ENCODE measurements at places on chromosomes 16 and 17.

- peak; percentile 81 for DNase-seq
Measured at GRCh38 chr16:1351582-1352362, at the start of the genes GNPTG and TSR3. Gene GNPTG (plus strand): TSS chr16:1351931. CDS start chr16:1351966, 35 bp downstream. Gene TSR3 (minus strand): TSS chr16:1351878. CDS start chr16:1351804, 74 bp downstream.

DNA sequence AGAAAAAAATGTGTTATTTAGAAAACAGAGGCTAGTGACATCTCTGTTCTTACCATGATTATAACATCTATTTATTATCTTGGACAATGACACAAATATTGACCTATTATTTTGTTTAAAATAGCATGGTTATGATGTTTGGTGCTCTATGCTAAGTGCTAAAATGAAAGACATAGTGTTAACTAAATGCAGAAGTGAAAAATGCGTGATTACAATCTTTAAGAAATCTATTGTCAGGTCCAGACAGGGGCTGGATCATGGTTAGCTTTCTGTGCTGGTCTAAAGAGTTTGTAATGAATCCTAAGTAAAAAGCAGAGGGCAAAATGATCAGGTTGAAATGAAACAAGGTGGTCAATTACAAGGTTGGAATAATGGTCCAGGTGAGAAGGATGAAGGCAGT, 622 bp upstream of the KRT28 start:
- DNase-seq = no peak

- DNase-seq = no peak
Measured at GRCh38 chr16:66273644-66274334, 92.7 kb upstream of the CDH5 start.

DNA sequence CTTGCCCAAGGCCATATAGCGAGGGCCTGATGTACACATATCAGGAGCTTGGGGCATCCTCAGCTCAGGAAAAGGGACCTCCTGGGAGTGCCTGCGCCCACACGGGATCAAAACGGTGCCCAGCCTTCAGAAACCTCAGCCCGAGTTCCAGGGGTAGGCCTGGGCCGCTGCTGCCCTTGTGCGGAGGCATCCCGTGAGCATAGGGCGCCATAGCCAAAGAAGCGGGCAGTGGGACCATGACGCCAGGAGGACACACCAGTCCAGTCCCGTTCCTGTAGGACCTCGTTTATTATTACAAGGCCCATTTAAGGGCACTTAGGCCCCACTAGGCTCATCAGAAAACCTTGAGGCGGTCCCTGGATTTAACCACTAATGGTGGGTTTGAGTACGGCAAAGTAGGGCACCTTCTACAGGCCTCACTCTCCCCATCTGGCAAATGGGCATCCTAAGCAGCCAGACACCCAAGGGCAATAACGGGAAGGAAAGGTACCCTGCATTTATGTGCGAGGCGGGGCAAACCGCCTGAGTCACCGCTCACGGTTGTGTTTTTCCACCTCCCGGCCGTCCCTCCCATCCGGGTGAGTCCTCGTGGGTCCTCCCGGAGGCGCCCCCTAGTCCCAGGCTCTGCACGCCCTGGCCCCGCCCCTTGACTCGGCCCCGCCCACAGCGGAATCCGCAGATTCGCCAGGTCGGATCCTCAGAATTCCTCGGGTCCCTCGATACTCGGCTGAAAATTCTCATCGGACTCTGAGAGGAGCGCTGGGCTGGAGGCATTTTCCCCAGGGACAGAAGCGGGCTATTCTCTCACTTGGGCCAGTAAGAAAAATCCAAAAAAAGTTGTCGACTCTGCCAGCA, 726 bp upstream of the SETD1A start:
- peak; percentile 89 for DNase-seq

GRCh38 chr16:16019488-16019887, 70.1 kb downstream of the ABCC1 start:
- no peak for DNase-seq

GRCh38 chr17:30363715-30364202, 15.0 kb upstream of the CPD start:
- DNase-seq = no peak

GRCh38 chr16:72482695-72483094, 310.7 kb upstream of the PMFBP1 start:
- no peak for DNase-seq

- peak; percentile 59 for DNase-seq
Measured at GRCh38 chr16:73143576-73144422, 95.9 kb upstream of the ZFHX3 start.

- DNase-seq = no peak
Measured at GRCh38 chr17:28470914-28471366, 2.5 kb upstream of the SLC13A2 start.

- DNase-seq = no peak
Measured at GRCh38 chr17:79621151-79621943, 10.5 kb upstream of the RBFOX3 start.

DNA sequence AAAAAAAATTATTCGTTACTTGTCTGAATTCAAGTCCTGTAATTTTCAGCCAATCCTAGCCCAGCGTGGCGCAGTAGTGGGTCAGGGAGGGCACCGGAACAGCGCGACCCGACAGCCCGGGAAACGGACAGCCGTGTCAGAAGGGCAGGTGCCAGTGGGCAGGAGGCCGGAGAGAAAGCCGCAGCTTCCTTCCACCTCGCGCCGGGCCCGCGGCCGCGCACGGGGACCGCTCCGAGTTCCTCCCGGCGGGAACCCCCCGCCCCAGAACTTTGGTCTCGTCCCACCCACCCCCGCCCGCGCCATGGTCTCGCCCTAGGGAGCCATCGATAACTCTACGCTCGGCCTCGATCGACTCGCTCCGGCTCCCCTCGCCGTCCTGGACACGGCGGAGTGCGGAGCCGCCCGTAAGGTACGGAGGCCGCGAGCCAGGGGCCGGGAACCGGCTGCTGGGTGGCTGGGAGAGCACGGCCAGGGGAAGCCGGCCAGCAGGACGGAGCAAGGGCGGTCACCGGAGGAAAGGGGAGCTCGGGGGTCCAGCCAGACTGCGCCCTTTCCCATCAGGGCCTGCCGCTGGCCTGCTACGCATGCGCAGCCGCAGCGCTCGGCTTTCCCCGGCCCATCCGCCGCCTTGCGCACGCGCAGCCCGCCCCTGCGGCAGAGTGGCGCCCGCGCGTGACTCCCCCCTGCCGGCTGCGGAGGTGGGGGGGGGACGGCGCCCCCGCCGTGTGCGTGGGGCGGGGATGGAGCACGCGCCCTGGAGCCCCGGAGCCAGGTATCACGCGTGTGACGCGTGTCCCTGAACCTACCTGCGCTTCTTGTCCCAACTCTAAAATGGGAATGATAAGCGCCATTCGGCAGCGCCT, at the start of gene MLST8:
Gene MLST8 (plus strand): TSS at position 351 of the 863 bp plus-strand sequence. CDS start 632 bp downstream, outside the sequence.
- peak; percentile 87 for DNase-seq

DNA sequence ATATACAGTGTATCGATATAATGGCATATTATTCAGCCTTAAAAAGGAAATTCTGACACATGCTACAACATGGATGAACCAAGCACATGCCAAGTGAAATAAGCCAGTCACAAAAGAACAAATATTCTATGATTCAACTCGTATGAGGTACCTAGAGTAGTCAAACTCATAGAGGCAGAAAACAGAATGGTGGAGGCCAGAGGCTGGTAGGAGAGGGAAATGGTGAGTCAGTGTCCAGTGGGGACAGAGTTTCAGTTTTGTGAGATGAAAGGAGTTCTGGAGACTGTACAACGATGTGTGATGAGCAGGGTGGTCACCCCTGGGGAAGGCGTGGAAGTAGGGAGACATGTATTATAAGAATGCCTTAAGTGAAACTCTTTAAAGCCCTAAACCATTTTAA, 39.9 kb downstream of the RNF157 start:
- no peak for DNase-seq

GRCh38 chr16:49643429-49644144, 212.3 kb downstream of the ZNF423 start:
- DNase-seq = peak; percentile 90

DNA sequence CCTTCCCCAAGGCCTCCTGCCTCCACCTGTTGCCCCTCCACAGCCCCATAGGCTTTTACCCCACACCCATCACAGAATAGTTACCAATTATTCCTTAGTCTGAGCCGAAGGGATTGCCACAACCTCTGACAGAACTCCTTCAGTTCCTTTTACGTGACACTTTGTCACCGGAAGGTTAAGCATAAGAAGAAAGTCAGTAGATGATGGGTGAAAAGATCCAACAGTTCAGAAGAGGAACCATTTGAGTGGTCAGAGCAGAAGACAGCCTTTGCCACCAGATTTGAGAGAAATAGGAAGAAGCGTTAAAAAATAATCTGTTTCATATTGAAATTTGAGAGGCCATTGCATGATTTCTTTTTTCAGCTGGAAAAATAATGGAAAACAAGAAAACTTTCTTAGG, 1.2 kb downstream of the SRR start:
- no peak for DNase-seq

- DNase-seq = no peak
Measured at GRCh38 chr16:88923926-88924833, 52.8 kb downstream of the CBFA2T3 start.

DNA sequence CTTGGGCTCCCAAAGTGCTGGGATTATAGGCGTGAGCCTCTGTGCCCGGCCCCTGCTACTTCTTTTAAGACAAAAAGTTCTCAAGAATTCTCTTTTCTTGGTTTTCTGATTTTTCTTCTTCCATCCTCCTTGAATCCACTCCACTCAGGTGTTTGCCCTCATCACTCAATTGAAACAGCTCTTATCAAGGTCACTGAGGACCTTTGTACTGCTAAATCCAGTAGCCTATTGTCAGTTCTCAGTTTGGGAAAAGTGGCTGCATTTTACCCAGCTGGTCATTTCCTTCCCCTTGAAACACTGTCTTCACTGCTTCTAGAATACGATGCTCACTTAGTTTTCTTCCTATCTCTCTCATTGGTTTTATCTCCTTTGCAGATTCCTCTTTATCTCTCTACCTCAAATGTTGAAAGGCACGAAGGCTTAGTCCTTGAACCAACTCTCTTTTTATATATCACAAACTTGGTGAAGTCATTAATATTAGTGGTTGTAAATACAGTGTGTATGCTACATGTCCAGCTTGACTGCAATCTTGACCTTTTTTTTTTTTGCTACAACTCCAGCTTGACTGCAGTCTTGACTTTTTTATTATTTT, 29.8 kb downstream of the ZNRF1 start:
- DNase-seq = no peak

DNA sequence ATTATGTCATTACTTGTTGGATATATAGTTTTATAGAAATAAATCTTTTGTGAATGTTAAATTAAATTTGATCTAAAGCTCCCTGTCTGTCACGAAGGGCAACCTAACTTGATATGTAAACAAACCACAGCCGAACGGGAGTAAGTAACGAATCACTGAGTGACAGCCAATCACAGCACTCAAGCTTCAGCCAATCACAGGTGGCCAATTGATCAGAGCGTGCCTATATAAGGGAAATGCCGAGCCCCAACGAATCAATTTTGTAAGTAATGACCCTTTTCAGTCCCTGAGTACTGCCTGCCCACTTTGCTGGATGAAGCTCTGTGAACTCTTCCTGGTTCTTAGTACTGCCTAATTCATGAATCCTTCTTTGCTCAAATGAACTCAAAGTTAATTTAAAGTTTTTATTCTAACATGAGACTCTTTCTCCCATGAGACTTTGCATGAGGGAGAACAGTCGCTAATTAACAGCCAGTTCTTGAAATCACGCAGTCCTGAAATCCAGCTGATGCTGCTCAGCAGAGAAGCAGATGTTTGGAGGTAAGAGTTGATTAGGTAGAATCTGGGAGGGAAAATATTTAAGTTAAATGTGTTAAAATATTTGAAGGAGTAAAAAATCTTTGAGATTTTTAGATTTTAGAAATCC, 302.2 kb downstream of the CNTNAP4 start:
- DNase-seq = no peak

GRCh38 chr16:50265260-50265659, 1.1 kb upstream of the ADCY7 start:
- DNase-seq = no peak

DNA sequence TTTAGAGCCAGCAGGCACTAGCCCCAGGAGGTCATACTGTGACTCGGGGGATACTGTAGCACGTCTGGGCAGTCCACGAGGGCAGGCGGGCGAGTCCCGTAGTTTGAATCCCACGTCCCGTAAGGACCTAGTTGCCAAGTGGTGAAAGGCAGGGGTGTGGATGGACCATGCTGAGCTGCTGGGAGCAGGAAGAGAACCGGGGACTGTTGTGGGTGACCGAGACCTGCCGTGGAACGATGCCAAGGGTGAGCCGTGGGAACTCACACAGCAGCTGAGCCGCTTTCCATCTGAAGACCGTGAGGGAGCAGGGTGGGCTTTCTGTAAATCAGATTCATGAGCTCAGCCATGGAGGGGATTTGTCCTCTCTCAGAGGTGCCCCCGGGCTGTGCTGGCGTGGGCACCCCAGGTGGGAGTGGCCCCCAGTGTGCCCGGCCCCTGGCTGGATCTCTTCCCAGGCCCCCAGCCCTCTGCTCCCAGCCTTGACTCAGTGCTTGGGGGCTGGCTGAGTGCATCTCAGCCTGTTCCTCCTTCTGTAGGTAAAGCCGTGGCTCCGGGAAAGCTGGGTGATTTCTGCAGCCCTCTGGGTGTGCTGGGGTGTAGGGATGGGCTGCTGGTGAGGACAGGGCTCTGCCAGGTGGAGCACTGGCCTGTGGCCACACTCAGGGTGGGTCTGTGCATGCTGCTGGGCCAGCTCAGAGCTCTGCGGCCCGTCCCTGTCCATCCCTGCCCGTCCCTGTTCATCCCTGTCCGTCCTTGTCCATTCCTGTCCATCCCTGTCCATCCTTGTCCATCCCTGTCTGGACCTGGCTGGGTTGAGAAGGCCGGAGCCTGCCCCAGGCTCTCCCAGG, 13.6 kb downstream of the ASPSCR1 start:
- DNase-seq = no peak

GRCh38 chr16:23145608-23146007, 3.6 kb downstream of the USP31 start:
- DNase-seq = peak; percentile 48

- no peak for DNase-seq
Measured at GRCh38 chr16:4293181-4293716, 20.4 kb upstream of the TFAP4 start.

DNA sequence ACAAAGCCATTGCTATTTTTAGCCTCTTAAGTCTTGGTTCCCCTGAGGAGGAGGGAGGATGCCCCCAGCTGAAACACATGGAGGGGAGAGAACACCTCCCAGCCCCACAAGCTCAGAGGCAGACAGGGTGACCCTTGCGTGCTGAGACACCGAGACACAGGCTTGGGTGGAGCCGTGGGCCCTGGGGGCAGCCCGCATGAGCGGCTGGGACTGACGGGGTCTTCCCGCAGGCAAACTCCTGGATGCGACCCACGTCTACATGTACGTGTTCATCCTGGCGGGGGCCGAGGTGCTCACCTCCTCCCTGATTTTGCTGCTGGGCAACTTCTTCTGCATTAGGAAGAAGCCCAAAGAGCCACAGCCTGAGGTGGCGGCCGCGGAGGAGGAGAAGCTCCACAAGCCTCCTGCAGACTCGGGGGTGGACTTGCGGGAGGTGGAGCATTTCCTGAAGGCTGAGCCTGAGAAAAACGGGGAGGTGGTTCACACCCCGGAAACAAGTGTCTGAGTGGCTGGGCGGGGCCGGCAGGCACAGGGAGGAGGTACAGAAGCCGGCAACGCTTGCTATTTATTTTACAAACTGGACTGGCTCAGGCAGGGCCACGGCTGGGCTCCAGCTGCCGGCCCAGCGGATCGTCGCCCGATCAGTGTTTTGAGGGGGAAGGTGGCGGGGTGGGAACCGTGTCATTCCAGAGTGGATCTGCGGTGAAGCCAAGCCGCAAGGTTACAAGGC, 9.8 kb downstream of the SLC16A3 start:
- DNase-seq = no peak
